Activated CD8-positive, alpha-beta memory T cell treated with anti-CD3 and anti-CD28 coated beads, Interleukin-2, amount 50 U/mL, for 48 hours (primary cell): ENCODE measurements at places on chromosomes 5 and 9.
A peak's percentile ranks its signal among the peaks of the same experiment; 100 is the strongest.

- no peak for DNase-seq
These were observed 7.8 kb upstream of the TNFAIP8 start for GRCh38 chr5:119347991-119348390.

DNA sequence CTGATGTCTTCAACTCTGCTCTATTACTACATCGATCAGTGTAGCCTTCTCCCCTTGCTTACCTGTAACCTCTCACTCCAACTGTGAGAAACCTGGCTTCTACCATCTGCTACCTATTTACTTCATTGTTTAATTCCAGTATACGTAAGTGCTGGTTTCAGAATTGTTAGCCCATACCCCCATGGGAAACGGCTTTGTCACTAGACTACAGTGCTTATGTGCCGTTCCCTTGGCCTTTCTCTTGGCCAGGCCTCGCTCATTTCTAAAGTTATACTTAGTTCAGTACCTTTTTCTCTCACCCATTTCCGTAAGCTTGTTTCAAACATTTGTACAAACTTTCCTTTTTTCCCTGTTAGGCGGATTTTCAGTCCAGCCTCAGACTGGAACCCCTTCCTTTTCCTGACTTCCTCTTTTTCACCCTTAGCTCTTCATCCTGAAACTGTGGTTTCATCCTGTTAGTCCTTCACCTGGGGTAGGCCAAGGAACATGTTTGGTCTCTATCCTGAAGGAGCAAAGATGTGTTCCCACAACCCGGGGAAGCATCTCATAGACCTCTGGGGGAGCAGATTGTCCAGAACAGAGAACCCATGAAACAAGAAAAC lies 21.7 kb downstream of the ALG2 start:
- no peak for DNase-seq

- peak; percentile 86 for DNase-seq
These were observed 11.6 kb upstream of the RAB14 start for GRCh38 chr9:121213136-121213806.

- DNase-seq = no peak
These were observed 74.6 kb downstream of the CFAP95 start for GRCh38 chr9:69895185-69895584.

- DNase-seq = no peak
These were observed 66.2 kb upstream of the RUFY1 start for GRCh38 chr5:179484201-179484600.

DNA sequence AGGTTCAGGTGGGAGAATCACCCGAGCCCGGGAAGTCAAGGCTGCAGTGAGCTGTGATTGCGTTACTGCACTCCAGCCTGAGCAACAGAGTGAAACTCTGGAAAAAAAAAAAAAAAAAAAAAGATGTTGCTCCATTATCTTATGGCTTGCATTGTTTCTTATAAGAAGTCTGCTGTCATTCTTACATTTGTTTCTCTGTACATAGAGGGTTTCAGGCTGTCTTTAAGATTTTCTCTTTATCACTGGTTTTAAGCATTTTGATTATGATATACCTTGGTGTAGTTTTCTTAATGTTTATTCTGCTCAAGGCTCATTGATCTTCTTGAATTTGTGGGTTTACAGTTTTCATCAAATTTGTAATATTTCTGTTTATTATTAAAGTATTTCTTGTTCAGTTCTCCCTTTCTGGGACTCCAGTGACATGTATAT lies 35.2 kb downstream of the MVB12B start:
- no peak for DNase-seq

- DNase-seq = no peak
These were observed 66.1 kb upstream of the EDIL3 start for GRCh38 chr5:84450617-84451414.

DNA sequence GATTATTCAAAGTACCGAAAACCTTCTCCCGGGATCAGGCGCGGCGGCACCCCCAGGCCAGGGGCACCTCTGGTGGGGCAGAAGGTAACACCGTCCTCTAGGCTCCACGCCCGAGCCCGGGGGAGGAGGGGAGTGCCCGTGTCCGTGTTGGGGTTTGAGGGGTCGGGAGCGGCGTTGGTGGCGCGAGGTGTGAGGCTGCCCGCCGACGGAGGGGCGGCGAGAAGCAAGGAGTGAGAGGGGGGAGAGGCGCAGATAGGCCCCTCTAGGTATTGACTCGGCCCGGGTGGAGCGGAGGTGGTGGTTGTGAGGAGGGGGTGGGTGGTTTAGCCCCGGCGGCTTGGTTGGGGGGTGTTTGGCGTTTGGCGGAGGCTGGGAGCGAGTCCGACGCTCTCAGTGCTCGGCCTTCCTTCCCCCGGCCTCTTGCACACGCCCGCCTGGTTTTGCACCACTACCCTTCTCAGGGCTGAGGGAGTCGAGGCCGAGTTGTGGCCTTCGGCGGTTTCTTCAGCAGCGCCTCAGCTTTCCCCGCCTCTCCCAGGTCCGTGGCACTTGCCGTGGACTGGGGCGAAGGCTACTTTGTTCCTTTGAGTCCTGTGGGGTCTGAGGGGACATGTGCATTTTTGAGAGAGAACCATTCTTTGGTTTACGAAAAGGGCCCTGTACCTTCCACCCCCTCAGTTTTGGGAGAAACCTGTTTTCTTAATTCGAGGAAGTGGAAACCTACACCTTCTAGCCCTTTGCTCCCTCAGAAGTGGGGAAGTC lies 450 bp downstream of the GPBP1 start:
- DNase-seq = peak; percentile 74

DNA sequence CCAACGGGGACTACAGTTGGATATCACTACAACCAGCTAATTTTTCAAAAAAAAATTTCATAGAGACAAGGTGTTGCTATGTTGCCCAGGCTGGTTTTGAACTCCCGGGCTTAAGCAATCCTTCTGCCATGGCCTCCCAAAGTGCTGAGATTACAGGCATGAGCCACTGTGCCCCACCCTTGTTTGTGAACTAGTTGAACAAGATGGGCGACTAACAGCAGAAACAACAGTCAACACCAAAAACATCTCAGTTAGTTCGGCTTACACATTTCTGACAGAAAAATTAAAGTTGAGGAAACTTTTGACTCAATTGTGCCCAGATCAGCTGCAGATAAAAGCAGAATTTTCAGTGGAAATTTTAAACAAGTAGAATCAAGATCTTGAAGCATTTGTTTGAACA lies 470.1 kb downstream of the TLE4 start:
- DNase-seq = no peak

DNA sequence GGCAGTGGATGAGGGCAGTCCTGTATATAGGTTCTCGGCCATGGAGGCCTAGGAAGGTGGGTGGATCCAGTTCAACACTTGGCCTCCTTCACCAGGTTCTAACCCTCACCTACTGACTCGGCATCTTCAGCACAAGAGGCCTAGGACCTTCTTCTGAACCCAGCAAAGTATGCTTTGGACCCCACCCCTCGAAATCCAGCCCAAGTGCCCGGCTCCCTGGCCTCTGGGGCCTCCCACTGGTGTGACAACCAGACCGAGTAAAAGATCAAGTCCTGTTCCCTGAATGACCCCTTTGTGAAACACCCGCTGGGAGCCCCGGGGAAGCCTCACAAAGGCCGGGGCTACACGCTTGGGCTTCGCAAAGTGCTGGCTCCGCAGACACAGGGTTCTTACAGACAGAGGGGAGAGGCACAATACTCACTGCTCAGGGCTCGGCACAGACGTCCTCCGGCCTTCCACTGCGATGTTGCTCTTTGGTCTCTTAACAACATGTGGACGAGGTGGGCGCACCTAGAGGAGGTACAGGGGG lies 47.0 kb downstream of the CRB2 start:
- no peak for DNase-seq

GRCh38 chr9:37036776-37037502 lies 2.9 kb upstream of the PAX5 start:
- peak; percentile 77 for DNase-seq

DNA sequence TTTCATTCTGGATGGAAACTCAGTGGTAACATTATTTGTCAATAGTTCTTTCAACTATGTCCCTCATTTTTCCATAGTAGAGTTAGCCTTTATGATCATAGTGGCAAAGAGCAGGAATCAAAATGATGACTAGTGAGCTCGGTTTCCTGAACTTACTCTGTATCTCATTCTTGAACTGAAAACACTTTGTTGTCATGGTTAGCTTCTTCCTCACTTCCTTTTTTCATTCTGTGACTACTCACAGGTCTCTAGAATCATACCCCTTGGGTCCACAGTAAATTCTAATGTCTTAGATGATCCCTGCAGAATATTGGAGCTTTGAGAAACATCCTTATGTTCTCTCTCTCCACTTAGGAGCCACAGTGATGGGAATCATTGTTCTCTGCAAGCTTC lies 29.4 kb upstream of the RECK start:
- DNase-seq = no peak

- no peak for DNase-seq
These were observed 52.6 kb downstream of the NDUFS4 start for GRCh38 chr5:53613061-53613460.

DNA sequence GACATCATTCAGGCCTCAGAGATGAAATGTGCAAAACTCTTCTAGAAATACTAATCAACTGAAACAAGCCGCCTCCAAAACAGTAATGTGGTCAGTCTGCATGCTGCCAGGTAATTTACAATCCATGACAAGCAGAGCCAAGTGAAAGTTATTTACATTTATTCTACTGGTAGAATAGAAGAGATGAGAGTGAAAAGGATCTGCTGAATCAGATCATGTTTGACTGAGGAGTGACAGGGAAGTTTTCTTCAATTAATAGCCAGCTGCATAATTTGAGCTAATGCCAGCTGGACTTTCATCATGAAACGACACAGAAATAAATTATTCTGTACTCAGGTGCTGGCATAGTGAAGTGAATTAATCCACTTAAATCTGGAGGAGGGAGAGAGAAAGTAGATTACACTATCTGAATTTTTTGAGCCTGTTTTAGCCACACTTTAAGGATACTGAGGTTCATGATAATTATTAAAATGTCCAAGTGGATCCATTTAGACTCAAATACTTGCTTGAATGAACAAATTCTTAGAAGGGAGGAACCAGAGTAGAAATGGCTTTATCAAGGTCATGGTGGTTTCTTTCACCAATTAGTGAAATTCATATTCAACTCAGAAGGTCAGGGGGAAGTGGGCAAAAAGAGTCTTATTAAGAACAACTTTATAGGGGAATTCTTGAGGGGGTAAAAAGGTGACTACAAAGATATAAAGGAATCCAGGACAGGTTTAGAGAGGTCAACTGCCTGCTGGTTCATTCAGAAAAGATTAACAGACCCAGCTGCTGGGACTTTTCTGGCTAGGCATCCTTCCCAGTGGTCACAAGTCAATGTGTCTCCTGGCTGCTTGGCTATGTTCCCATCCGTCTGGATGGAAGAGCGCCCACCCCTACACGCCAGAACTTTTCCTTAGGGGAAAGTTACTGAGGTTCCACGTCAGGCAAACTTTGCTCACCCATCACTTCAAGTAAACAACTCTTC lies 350.4 kb downstream of the PDE4D start:
- no peak for DNase-seq

GRCh38 chr9:25716220-25716872 lies 38.1 kb upstream of the TUSC1 start:
- DNase-seq = no peak

DNA sequence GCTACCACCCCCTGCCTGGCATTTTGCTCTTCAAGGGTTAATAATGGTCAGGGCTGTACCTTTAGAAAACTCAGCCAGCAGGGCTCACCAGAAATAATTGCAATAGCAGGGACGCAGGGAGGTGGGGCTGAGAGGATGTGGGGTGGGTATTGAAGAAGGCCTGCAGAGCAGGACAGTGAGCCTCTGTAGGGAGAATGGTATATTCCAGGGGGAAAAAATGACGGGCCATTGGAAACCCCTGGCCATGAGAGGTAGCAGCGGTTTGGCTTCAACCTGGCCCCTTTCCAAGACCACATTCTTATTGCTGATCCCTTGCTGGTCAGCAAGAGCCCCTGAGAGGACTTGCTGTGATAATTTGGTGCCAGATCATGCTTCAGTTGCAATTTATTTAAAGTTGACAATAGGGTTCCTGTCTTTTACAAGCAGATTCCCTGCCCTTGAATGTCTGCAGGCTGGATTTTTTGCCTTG lies 36.7 kb upstream of the CTNNA1 start:
- no peak for DNase-seq

GRCh38 chr9:136546697-136547501 lies 1.1 kb upstream of the NOTCH1 start:
- peak; percentile 77 for DNase-seq

DNA sequence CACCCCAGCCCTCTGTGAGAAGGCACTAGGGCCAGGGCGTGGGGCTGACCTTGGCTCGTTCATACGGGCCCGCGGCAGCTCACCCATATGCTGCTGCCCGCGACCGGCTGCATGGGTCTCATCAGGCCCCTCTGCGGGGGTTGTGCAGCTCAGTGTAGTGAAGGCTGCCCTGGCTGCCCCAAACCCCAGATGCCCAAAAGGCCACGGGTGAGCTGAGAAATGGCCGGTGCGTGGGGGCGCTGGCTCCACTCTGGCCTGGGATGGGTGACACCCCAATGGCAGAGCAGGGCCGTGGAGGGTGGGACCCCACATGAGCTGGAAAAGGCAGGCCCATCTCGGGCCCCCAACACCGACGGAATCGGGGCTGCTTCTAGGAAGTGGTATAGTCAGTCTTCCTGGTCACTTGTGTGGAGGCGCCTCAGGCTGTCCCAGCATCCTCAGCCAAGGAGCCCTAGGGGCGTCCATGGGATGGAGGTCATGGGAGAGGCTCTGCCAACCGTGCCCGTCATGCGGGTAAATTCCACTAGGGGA lies 19.4 kb upstream of the LRRC14B start:
- peak; percentile 32 for DNase-seq

GRCh38 chr5:141826674-141827073 lies 51.5 kb downstream of the PCDH1 start:
- no peak for DNase-seq

GRCh38 chr5:114467729-114468128 lies 105.9 kb downstream of the KCNN2 start:
- no peak for DNase-seq

GRCh38 chr5:158607088-158607487 lies 492.6 kb downstream of the EBF1 start:
- DNase-seq = no peak

- DNase-seq = no peak
These were observed 82.6 kb downstream of the GALNT10 start for GRCh38 chr5:154273028-154273617.

DNA sequence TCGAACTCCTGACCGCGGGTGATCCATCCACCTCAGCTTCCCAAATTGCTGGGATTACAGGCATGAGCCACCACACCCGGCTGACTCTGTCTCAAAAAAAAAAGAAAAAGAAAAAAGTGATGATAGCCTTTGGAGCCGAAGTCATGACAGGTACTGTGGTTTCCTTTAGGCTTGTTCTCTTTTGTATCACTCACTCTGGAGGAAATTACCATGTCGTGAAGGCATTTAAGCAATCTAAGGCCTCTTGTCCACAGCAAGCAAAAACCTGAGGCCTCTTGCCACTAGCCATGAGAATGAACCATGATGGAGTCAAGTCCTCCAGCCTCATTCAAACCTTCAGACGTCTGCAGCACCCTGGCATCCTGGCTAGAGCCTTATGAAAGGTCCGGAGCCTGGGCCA lies 286.1 kb downstream of the RAB3C start:
- no peak for DNase-seq
